Neural progenitor cell (in vitro differentiated cells): ENCODE measurements at places on chromosomes 4 and X. TPM values are rescaled to one million over a fixed set of nuclear protein-coding genes. Genes with fewer than 3 reads are reported as not detected.

The MAP9 gene
- total RNA-seq, result 14.2 and 29.1 TPM in 2 replicates

The SYTL5 gene
- total RNA-seq, result 0.87 and 1.7 TPM in 2 replicates

The CXCL9 gene
- not detected in 2 replicates for total RNA-seq

The F8A2 gene
- total RNA-seq, result not detected in 2 replicates

The DSPP gene
- total RNA-seq, result 0.21 TPM in 1 of 2 replicates, not detected in the other

The PPP1R2C gene
- total RNA-seq, result not detected in 2 replicates

The BBS12 gene
- total RNA-seq, result 5.9 and 7.7 TPM in 2 replicates

The CLRN2 gene
- not detected in 2 replicates for total RNA-seq

The S100P gene
- total RNA-seq, result not detected in 2 replicates

- DNase-seq, result no peak
- H3K4me1 ChIP-seq, result no peaks in the 10 kb centered on the region
- H3K4me3 ChIP-seq, result no peak overlapping the region
- H3K27me3 ChIP-seq, result no peaks in the 10 kb centered on the region
Measured at GRCh38 chr4:78603384-78603783, 51.8 kb downstream of the ANXA3 start.

GRCh38 chrX:30653415-30654131, at the start of gene GK:
TSS of gene GK (plus strand) at chrX:30653423. CDS start at chrX:30653538, 115 bp downstream.
- no peaks in the 10 kb centered on the region for H3K36me3 ChIP-seq
- no peak within 1 kb of the TSS for H3K27ac ChIP-seq
- peak; percentile 39 for DNase-seq
- peak within 1 kb of the TSS; percentile 54 for H3K4me3 ChIP-seq
- no peaks in the 10 kb centered on the region for H3K4me1 ChIP-seq
- H3K27me3 ChIP-seq, result no peaks in the 10 kb centered on the region

- no peak for DNase-seq
- H3K27ac ChIP-seq, result no peak overlapping the region
- H3K27me3 ChIP-seq, result no peaks in the 10 kb centered on the region
- H3K4me3 ChIP-seq, result no peak overlapping the region
Measured at GRCh38 chrX:51889851-51890250, 3.6 kb upstream of the MAGED1 start.

GRCh38 chr4:126776361-126776760, 856.4 kb upstream of the INTU start:
- peaks cover 7% of the 10 kb centered on the region for H3K4me1 ChIP-seq
- H3K27ac ChIP-seq, result no peak overlapping the region
- DNase-seq, result no peak
- no peaks in the 10 kb centered on the region for H3K27me3 ChIP-seq

- H3K4me3 ChIP-seq, result no peak overlapping the region
- no peaks in the 10 kb centered on the region for H3K4me1 ChIP-seq
- no peaks in the 10 kb centered on the region for H3K36me3 ChIP-seq
- no peak overlapping the region for H3K27ac ChIP-seq
- no peaks in the 10 kb centered on the region for H3K27me3 ChIP-seq
Measured at GRCh38 chrX:4809571-4809970, 1096.1 kb upstream of the PRKX start.

DNA sequence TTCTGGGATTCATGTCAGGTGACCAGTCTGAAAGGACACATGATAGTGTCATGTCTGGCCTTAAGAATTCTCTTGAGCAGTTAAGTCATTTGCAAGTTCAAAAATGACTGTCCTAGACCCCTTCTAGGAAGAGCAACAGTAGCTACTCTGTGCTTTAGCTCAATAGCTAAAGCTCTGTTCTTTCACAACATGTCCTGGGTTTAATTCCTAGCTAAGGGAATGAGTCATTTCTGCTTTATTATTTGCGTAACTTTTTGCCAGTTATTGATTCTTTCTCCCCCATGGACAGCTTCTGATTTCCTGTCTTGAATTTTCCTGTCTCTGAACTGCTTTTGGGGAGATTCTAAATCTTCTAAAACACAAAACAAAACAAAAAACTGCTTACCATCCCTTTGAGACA, 1055.8 kb upstream of the DIAPH2 start:
- H3K4me1 ChIP-seq, result no peaks in the 10 kb centered on the region
- H3K27me3 ChIP-seq, result no peaks in the 10 kb centered on the region
- H3K27ac ChIP-seq, result no peak overlapping the region

DNA sequence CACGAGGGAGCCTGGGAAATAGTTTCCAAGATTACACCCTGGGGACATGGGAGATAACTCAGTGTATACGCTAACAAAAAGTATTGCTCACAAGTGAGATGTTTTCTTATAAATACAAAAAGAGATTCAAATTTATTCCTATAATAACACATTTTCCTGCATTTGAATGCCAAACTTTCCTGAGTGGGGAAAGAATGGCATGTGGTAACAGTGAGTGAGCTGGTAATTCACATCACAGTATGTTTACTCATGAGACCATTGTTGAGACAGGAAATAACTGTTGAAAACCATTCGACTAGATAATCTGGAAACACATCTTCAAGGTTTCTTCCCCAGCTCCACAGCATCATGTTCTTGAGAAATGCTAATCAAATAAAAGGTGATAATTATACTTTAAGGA, 109.1 kb downstream of the TASL start:
- no peak overlapping the region for H3K4me3 ChIP-seq
- no peaks in the 10 kb centered on the region for H3K27me3 ChIP-seq
- no peak overlapping the region for H3K27ac ChIP-seq
- H3K4me1 ChIP-seq, result no peaks in the 10 kb centered on the region
- H3K36me3 ChIP-seq, result no peaks in the 10 kb centered on the region
- no peak for DNase-seq

DNA sequence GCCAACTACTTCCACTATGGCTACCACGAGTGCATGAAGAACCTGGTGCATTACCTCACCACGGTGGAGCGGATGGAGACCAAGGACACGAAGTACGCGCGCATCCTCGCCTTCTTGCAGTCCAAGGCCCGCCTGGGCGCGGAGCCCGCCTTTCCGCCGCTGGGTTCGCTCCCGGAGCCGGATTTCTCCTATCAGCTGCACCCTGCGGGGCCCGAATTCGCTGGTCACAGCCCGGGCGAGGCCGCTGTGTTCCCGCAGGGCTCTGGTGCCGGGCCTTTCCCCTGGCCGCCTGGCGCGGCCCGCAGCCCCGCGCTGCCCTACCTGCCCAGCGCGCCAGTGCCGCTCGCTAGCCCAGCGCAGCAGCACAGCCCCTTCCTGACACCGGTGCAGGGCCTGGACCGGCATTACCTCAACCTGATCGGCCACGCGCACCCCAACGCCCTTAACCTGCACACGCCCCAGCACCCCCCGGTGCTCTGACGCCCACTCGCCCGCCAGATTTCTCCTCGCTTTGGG, 2.1 kb downstream of the HELT start:
- no peaks in the 10 kb centered on the region for H3K36me3 ChIP-seq
- H3K4me1 ChIP-seq, result peaks cover 87% of the 10 kb centered on the region
- H3K27me3 ChIP-seq, result peaks cover 100% of the 10 kb centered on the region
- peak; percentile 61 for DNase-seq

GRCh38 chr4:127656047-127656680, 23.4 kb downstream of the INTU start:
- peak overlapping the region; percentile 43 for H3K4me3 ChIP-seq
- H3K4me1 ChIP-seq, result no peaks in the 10 kb centered on the region
- no peaks in the 10 kb centered on the region for H3K27me3 ChIP-seq
- no peak for DNase-seq
- H3K27ac ChIP-seq, result no peak overlapping the region

- peak; percentile 55 for DNase-seq
- H3K4me1 ChIP-seq, result peaks cover 48% of the 10 kb centered on the region
- H3K36me3 ChIP-seq, result no peaks in the 10 kb centered on the region
Measured at GRCh38 chrX:40103565-40104323, 6.0 kb upstream of the BCOR start.

DNA sequence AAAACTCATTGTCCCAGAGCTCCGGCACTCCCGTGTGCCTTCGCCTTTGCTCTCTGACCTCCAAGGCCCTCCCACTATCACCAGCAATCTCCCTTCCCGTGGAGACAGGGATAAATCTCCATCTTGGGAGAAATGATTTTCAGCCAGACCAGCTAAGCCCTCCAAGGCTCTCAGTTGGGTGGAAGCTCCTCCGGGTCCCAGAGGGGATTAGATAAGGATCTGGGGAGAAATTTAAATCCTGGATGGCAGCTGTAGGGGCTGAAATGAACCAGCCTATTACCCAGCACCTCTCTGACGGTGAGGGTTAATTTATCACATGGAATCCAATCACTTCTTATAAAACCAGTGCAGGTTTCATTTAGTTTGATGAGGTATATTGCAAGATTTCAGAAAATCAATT, 366.2 kb downstream of the FBXW7 start:
- no peaks in the 10 kb centered on the region for H3K27me3 ChIP-seq
- no peaks in the 10 kb centered on the region for H3K36me3 ChIP-seq
- no peak for DNase-seq

DNA sequence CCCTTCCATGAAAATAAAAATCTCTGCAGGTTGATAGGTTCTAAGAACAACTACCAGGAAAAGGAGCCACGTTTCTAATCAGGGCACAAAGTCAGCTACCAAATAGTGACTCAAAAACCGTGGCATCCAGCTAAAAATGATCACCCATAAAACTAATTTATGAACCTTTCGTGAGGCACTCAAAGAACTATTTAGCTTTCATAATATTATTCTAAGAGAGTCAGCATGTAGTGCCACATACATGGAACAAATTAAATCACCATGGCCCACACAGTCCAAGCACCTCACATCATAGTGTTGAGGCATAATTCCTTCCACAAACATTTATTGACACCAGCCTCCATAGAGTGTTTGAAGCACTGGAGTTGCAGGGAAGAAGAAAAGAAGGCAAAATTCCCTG, 252.0 kb upstream of the PPARGC1A start:
- H3K4me3 ChIP-seq, result no peak overlapping the region
- H3K27ac ChIP-seq, result no peak overlapping the region
- H3K36me3 ChIP-seq, result no peaks in the 10 kb centered on the region
- no peak for DNase-seq
- H3K27me3 ChIP-seq, result no peaks in the 10 kb centered on the region

DNA sequence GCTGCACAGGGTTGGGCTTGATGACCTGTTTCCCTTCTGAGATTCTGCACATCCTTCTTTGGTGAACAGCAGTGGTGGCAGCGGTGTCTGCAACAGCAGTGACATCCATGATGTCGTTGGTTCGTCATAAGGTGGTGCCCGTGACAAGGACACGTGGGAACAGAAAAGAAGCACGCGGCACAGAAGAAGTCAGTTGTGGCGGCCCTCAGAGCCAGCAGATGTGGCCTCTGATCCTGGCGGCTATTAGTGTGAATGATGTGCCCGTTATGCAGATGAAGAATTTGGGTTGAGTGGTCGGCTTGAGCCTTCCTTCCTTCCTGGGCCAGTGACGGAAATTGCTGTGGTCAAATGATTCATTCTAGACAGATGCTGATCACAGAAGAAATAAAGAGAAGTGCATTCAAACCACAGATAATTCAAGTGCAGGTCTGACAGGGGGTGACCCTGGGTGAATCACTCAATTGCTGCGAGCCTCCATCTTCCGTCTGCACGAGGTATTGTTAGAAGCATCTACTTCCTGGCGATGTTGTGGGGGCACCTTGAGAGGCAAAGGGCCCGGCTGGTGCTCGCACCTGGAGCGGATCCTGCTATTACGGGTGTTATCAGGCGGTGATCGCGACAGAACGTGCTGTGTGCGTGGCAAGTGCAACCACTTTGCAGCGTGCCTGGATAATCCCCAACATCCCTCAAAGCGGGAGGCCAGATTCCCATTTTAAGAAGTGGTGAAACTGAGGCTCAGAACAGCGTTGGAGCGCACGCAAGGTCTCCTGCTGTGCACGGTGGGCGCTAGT, 215.2 kb upstream of the PSAPL1 start:
- H3K27me3 ChIP-seq, result no peaks in the 10 kb centered on the region
- H3K4me3 ChIP-seq, result no peak overlapping the region
- no peak for DNase-seq
- no peaks in the 10 kb centered on the region for H3K36me3 ChIP-seq

GRCh38 chrX:154979629-154980028, 42.9 kb downstream of the F8 start:
- DNase-seq, result no peak
- H3K36me3 ChIP-seq, result no peaks in the 10 kb centered on the region
- H3K27me3 ChIP-seq, result no peaks in the 10 kb centered on the region
- no peak overlapping the region for H3K4me3 ChIP-seq

- no peak for DNase-seq
- no peaks in the 10 kb centered on the region for H3K4me1 ChIP-seq
- no peaks in the 10 kb centered on the region for H3K27me3 ChIP-seq
- no peaks in the 10 kb centered on the region for H3K36me3 ChIP-seq
Measured at GRCh38 chrX:123720486-123720885, 12.4 kb downstream of the THOC2 start.

DNA sequence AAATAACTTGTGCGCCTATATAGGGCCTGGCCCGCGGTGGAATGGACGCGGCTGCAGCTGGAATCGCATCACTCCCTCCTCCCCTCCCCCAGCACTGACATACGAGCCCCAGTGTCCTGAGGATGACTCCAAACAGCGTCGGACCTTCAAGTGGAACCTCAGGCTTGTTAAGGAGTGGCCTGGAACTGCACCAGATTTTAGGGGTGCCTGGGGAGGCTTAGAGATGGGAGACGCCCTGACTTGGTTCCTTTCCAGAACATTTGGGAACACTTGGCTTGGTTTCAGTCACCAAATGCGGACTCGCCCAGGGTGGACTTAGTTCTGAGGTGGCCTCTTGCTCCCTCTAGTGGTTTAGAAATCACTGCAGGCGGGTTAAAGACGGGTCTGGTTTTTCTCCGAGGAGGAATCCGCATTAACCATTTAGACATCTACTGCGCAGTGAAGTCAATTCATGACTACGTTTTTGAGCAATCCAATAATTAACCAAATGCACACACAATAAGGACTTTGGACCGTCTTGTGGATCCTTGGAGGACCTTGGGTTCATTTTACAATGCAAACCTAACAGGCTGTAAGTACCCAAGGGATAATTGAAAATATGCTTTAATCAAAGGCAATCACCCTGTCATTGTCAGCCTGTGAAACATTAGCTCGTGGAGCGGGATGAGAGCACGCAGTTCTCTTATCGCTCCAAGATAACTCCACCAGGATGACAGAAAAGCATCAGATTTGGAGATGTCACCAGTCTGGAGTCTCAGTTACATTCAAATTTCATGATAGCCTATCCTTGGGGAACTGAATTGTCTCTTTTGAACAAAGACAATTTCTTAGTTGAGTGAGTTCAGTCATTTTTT, 11.2 kb upstream of the PDGFRA start:
- no peaks in the 10 kb centered on the region for H3K36me3 ChIP-seq
- DNase-seq, result peak; percentile 88
- peak overlapping the region; percentile 41 for H3K4me3 ChIP-seq
- H3K4me1 ChIP-seq, result no peaks in the 10 kb centered on the region
- H3K27me3 ChIP-seq, result peaks cover 55% of the 10 kb centered on the region
- no peak overlapping the region for H3K27ac ChIP-seq

GRCh38 chrX:129525162-129525561, 1.9 kb upstream of the SMARCA1 start:
- no peak overlapping the region for H3K4me3 ChIP-seq
- no peaks in the 10 kb centered on the region for H3K4me1 ChIP-seq
- H3K27me3 ChIP-seq, result no peaks in the 10 kb centered on the region
- no peaks in the 10 kb centered on the region for H3K36me3 ChIP-seq
- no peak overlapping the region for H3K27ac ChIP-seq
- DNase-seq, result no peak
